Skin of body (tissue), 3 donors: ENCODE measurements at places on chromosomes 7 and 10. TPM values are rescaled to one million over a fixed set of nuclear protein-coding genes. Genes with fewer than 3 reads are reported as not detected.

- no peak for DNase-seq
These were observed 11.1 kb upstream of the CRTAC1 start for GRCh38 chr10:98041352-98042043.

- no peak for DNase-seq
These were observed 30.8 kb downstream of the STRIP2 start for GRCh38 chr7:129465080-129465479.

- no peak for DNase-seq
These were observed 36.5 kb downstream of the DDIT4 start for GRCh38 chr10:72310241-72310633.

- DNase-seq, result no peak
These were observed 17.3 kb upstream of the BLOC1S2 start for GRCh38 chr10:100303724-100304319.

DNA sequence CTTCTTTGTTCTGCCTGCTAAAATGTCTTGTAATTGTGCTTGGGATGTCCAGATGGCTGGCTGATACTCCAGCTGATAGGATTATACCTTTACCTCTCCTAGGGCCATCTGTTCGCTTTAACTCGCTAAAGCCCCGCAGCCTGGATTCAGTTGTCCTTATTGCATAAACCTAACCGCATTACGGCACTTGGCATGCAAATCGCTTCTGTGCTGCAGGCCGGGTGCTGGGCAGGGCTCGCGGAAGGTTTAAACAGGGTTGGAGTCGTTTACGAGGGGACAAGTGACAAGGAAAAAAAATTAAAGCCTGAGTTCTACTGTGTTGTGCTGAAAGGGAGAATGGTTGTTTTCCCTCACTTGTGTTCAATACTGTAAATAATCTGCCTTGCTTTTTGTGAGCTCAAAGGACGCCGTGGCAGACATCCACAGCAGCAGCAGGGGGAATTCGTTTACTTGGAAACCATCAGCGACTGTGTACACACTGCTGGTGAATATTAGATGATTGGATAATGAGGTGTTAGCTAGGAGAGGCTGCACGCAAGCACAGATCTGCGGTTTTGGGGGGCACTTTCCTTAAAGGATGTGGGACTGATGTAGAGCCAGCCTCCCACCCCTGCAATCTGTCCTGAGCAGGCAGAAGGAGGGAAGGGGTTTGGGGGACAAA, 93.0 kb downstream of the EBF3 start:
- peak; percentile 25 for DNase-seq

DNA sequence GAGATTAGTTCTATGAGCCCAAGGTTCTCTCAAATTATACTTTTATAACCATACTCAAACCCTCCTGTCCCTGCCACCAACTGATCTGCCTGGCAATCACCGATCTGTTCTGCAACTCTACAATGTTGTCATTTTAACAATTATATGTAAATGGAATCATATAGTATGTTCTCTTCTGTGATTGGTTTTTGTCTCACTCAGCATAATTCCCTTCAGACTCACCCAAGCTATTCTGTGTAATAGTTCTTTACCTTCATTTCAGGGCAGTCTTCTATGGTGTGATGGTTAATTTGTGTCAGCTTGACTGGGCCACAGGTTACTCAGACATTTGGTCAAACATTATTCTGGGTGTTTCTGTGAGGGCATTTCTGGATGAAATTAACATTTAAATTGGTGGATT, 181.9 kb upstream of the CXCL12 start:
- no peak for DNase-seq

GRCh38 chr10:80136134-80136571, 3.6 kb downstream of the PLAC9 start:
- DNase-seq, result peak; percentile 95

GRCh38 chr7:8384901-8385300, 48.5 kb upstream of the NXPH1 start:
- no peak for DNase-seq

GRCh38 chr7:7519528-7519927, 16.1 kb downstream of the COL28A1 start:
- DNase-seq, result no peak

DNA sequence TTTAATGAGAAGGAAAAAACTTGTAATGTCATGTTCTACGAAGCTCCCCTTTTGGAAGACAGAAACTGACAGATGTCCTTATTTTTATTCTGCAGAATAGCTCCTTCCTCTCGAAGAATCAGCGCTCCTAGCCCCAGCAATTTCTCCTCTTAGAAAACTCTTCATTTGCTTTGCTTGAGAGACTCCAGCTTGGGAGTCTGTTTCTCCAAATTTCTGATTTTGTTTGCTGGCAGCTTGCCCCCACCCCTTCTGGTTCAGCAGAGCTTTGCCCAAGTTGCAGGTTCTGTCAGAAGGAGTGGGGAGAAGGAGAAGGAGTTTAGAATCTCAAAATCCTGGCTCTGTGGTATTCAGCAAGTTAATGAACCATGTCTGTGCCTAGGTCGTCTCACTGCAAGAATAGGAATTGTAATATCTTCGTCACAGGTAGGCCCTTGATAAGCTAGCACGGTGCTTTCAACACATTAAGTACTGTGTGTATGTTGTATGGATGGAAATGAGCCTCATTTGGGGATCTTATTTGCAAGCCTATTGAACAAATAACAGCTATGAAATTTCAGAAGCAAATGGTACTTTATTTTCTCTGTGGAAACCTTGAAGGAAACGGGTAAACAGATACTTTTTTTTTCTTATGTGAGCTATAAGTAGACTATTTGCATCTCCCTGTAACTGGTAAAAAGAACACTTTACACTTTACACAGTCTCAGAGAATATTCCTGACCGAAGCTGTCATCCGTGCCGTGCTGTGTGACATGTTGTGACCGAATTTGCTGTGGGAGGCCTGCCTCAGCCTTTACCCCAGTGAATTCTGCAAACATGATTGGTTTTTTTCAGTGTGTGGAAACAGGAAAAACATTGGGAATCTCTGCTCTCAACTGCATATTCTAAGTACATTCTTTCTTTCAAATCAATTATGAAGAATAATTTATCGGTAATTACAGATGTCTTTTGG, 290.9 kb downstream of the CAMK1D start:
- DNase-seq, result no peak

DNA sequence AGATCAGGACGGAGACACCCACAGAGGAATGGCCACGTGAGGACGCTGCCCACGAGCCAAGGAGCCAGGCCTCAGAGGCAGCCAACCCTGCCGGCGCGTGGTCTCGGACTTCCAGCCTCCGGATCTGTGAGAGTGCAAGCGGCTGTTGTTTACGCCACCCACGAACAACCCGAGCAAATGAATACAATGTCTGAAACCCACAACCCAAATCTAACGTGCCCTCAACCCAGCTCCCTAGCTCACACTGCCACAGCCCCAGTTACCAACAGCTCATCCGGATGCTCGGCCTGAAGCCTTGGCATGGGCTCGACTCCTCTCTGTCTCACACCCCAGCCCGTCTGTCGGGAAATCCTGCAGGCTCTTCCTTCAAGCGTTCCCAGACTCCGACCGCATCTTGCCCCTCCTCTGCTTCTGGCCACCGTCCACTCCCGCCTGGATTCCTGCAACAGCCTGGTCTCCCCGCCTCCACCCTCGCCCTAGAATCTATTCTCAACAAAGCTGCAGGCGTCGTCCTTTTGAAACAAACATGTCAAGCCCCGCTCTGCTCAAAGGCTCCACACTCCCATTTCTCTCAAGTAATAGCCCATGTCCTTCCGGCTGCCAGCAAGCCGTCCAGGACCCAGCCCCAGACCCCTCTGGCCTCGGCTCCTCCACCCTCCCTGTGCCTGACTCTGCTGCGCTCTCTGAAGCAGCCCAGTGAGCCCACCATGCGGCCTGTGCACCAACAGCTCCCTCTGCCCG, 35.3 kb downstream of the STK32C start:
- no peak for DNase-seq

GRCh38 chr10:6699336-6699735, 119.3 kb upstream of the PRKCQ start:
- peak; percentile 25 for DNase-seq

GRCh38 chr10:132274986-132275385, 32.8 kb downstream of the STK32C start:
- no peak for DNase-seq

- DNase-seq, result no peak
These were observed 1115.3 kb downstream of the REEP3 start for GRCh38 chr10:64636461-64636860.

DNA sequence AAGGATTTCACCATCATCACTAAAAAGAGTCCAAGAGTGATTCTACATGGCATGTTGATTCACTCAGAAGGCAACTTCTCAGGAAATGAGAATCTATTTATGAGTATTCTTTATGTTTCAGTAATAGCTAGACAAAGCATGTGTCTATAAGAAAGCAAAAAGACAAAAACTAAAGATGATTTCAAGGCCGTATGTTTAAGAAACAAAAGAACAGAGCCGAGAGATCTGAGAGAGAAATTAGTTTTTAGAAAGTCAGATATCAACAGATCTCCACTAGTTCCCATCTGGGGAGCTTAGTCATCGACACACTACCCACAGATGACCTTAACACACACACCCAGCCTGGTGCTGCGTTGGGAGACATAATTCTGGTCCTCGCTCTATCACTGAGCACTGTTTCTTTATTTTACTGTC, 21.0 kb downstream of the PIP4K2A start:
- DNase-seq, result no peak

- no peak for DNase-seq
These were observed 81.7 kb downstream of the GPR85 start for GRCh38 chr7:113004726-113005454.

- no peak for DNase-seq
These were observed 20.3 kb upstream of the PANK1 start for GRCh38 chr10:89665302-89665701.

- no peak for DNase-seq
These were observed 137.6 kb upstream of the MAGI2 start for GRCh38 chr7:79590916-79591623.

DNA sequence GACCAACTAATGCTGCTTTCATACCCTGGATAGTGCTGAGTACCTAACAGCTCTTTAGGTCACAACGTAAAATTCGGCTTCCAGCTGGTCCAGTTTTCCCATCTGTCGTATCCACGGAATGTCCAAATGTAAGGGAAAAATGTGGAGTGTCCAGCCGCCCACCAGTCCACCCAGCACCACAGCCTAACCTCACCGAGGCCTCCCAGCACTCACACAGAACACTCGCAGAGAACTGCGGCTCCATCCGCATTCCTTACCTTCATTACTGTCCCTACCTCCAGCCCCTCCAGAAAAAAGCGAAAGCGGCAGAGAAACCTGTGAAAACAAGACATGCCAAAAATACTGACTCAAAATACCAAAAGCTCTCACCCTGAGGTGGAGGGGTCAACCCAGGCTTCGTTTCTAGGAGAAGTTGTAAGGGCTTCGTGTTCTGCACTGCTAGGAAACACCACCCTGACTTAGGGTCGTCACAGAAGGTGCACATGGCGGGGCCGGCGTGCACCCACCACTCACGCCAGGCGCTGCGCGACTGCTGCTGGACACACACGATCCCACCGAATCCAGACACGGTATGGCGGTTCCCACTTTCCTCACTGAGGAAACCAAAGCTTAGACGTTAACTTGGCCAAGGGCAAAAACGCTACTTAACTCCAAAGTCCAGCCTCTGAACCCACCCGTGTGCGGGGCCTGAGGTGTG, 73.9 kb downstream of the AMZ1 start:
- DNase-seq, result no peak

Gene OR2A42
- 0.10 TPM for total RNA-seq

Gene PTN
- 20.8 TPM for total RNA-seq

Gene PVRIG
- not detected for total RNA-seq

Gene RET
- total RNA-seq, result 9.3 TPM

Gene LRRD1
- 0.30 TPM for total RNA-seq

Gene MALRD1
- 12.8 TPM for total RNA-seq

Gene TAS2R41
- total RNA-seq, result not detected
